ENCODE measurements at places on chromosomes 11 and 22.
A peak's percentile ranks its signal among the peaks of the same experiment; 100 is the strongest.

DNA sequence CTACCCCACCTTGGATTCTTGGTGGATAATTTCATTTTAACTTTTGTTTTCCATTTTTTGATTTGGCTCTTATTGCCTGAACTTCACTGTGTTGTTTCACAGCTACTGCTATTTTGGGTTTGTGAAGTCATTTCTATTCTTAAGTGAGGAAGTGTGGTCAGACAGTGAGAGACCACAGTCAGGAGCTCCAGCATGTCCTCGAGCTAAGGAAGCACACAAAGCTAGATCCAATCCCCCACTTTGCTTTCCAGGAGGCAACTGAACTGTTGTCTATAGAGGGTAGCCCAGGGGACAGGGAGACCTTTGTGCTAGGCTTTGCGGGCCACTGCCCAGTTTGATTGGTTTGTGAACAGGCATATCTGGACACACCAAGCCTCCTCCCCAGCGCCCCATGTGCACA lies 251.8 kb upstream of the KIRREL3 start:
- no peak for DNase-seq

- DNase-seq, result no peak
Observed at GRCh38 chr22:17733466-17733865, 40.8 kb downstream of the BID start.

DNA sequence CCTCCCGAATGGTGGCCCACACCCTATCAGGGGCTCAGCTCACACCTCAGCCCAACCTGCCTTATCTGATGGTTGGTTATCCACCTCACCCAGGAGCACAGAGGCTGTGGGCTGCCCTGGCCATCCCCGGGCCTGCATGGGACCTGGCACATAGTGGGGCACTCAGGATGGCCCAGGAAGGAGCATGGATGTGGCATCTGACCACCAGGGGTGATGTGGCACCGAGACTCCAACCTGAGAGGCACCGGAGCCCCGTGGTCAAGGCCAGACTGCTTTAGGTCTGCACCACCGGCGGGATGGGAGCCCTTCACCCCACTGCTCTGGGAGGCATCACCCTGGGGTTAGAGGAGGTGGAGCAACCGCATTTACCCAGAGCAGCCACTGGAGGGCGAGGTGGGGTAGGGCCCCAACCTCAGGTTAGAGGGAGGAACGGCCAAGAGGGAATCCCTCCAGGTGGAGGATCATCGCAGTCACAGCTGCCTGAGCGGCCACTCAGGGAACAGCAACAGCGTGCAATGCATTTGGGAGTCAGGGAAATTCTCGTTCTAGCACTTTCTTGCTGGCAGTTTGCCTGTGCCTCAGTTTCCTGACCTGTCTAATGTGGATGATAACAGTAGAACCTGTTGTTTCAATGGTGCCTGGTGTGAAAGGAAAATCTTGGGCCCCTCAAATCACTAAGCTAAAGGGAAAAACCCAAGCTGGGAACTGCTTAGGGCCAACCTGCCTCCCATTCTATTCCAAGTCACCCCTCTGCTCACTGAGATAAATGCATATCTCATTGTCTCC lies 52.9 kb upstream of the CARS1 start:
- peak; percentile 53 for DNase-seq

DNA sequence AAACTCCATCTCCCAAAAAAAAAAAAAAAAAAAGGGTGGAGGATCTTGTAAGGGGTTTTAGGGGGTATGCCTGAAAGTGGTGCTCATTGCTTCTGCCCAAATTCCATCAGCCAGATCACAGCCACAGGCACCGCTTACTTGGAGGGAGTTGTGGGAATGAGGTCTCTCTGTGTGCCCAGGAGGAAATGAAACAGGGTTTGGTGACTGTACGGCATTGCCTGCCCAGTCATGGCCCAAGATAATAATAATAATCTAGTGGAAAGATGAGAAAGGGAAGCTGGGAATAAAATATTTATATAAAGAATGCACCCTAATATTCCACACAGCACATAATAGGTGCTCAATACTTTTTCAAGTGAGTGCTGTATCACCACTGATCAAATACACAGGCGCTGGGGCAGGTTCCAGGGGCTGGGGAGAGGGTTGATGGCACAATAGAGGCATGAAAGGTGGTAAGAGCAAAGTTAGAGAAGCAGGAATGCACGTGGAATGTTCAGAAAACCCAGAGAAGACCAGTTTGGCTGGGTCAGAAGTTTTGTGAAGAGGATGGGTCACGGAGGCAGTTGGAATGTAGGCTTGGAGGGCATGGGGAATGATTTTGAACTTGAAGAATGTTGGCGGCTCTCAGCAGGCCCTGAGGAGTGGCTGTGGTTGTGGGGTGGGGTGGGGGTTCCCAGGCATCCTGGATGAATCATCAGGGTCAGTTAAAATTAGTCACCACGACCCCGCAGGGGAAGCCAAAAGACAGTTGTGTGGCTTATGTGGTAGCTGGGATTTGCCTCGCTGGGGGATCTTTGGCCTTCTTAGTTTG lies 12.5 kb upstream of the MB start:
- DNase-seq, result peak; percentile 77
